ENCODE measurements at places on chromosomes 11 and 22. TPM values are rescaled to one million over a fixed set of nuclear protein-coding genes. Genes with fewer than 3 reads are reported as not detected.
A peak's percentile ranks its signal among the peaks of the same experiment; 100 is the strongest.

DNA sequence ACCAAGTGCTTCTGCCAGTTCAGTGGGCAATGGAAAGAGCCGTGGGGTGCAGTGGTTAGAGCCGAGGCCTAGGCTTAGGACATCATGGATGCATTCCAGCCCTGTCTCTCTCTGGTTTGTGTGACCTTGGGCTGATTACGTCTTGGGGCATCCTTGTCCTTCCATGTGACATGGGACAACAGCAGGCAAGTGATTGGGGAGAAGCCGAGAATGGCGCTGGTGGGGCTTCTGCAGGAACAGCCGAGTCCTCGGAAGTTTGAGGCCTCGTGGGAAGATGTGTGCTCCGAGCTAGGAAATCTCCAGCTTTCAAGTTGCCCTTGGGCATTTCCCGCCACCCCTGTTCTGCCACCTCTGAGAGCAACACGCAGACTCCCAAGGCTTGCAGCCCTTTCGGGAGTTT lies 16.6 kb downstream of the TSPAN18 start:
- no peak for DNase-seq

DNA sequence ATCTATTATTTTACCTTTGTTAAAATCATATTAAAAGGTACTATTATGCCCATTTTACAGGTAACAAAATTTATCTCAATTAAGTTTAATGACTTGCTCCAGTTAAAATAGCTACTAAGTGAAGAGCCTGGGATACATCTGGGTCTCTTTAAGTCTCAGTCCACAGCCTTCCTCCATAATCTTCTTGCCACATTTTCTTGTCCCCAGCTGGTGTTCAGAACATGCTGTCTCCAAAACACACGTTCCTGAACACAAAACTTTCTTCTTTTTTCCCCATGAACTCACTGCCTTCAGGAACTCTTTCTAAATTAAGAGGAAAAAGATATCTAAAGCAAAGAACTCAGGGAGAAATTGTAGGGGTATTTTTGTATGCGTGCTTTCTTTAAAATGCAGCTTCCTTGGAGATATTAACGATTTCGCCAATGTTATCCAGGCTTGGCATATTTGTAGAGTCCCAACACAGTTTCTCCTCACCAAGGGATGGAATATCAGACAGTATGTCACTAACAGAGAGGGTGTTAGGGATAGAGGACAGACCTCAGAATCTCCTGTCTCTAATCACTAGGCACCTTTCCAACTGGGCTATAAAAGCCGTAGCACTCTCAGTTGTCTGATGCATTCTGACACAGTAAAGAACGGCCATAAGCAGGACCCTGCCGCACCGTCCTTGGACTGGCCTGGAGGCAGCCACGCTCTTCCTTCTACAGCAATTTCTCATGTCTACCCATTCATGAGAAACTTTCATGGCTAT lies 232.8 kb upstream of the BLID start:
- DNase-seq = no peak

- no peak for DNase-seq
Observed at GRCh38 chr11:31827455-31828206, 16.5 kb upstream of the PAX6 start.

- no peak for DNase-seq
Observed at GRCh38 chr11:64038500-64038899, 2.8 kb downstream of the FLRT1 start.

OR8A1 gene
- 0.22 TPM for total RNA-seq

DNA sequence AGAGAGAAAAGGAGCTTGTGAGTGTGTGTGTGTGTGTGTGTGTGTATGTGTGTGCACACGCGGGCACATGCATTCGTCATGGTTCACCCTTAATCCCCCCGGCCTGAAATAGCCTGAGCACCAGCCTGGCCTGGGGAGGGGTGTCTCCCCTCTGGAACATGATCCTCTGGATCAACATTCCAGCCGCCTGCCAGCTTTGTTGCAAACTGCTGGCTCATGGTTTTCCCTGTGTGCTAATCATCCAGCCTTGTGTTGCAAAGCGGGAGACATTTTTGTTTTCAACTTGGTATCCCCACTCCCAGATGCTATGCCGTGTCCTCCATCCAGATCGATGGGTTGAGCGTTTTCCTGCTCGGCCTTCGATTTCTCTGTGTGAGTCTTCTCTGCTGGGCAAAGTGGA lies 94.3 kb downstream of the FEZ1 start:
- DNase-seq = peak; percentile 87

DNA sequence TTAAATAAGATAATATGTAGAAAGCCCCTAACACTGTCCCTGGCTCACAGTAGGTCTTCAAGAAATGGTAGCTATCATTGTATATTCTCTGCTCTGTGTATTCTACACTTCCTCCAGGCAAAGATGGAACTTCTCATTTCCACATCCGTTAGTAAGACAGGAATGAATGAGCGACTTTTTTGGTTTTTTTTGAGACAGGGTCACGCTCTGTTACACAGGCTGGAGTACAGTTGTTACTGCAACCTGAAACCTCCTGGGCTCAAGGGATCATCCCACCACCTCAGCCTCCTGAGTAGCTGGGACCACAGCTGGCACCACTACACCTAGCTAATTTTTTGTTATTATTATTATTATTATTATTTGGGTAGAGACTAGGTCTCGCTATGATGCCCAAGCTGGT lies 2.3 kb upstream of the CLPB start:
- peak; percentile 42 for DNase-seq

- peak; percentile 73 for DNase-seq
Observed at GRCh38 chr11:117815262-117815803, 9.2 kb downstream of the FXYD2 start.

OR4X1 gene
- total RNA-seq = not detected

DNA sequence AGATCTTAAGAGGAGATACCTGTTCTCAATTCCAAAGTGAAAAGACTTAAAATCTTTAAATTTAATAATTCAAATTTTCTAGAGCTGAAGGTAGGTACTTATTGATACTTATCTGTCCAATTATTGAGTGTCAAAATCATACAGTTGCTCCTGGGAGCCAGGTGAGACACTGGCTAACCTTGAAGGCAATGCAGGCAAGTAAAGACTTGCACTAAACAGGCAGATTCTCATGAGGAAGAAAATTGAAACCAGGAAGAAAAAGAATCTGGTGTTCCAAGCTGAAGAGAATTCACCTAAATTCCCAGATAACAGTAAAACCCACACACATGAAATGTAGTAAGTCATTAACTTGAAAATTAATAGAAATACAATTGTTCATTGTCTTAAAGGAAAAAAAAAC lies 30.3 kb downstream of the VSIG10L2 start:
- DNase-seq = no peak
